ENCODE measurements at places on chromosomes 5 and 9. TPM values are rescaled to one million over a fixed set of nuclear protein-coding genes. Genes with fewer than 3 reads are reported as not detected.

PCDHGA2 gene
- total RNA-seq: 0.23 TPM

FABP6 gene
- not detected for total RNA-seq

GZMA gene
- total RNA-seq: 738 TPM

KIAA0825 gene
- 1.1 TPM for total RNA-seq

NRARP gene
- total RNA-seq: 1.7 TPM

IL4 gene
- total RNA-seq: 4.0 TPM
